ENCODE measurements at places on chromosomes 7 and 10.
A peak's percentile ranks its signal among the peaks of the same experiment; 100 is the strongest.

DNA sequence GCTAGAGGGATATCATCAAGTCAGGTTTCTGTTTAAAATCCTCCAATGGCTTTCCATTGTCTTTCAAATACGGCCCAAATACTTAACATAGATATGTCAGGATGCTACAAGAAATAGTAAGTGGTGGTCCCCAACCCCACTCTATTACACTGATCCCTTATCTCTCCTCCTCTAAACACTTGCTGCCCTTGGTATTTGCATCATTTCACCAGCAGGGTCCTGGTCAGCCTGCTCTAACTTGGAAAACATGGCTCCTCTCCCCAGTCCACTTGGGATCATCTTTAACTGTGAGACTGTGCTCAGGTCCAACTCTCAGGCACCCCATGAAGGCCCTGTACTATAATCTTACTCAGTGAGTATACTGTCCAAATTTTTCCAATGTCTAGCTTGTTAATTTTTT lies 53.8 kb upstream of the GSAP start:
- no peak for DNase-seq

- no peak for DNase-seq
These were observed 26.7 kb downstream of the MKLN1 start for GRCh38 chr7:131354390-131354789.

DNA sequence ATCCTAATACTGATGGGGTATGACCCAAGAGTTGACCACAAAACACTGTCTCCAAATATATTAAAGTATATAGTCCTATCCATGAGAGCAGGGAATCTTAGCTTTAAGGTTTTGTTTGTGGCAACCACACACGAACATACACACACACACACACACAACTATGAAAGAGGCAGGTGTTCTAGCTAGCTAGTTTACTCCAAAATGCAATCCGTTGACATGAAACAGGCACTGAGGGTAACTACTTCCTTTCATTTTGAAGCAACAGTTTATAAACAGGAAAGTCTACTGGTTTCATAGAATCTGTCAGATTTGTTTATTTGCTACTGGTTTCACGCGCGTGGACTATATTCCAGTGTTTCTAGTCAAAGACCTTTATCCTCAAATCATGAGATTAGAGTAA lies 14.8 kb downstream of the HTR5A start:
- no peak for DNase-seq

GRCh38 chr7:109611656-109612055 lies 1042.0 kb downstream of the DNAJB9 start:
- DNase-seq = no peak

DNA sequence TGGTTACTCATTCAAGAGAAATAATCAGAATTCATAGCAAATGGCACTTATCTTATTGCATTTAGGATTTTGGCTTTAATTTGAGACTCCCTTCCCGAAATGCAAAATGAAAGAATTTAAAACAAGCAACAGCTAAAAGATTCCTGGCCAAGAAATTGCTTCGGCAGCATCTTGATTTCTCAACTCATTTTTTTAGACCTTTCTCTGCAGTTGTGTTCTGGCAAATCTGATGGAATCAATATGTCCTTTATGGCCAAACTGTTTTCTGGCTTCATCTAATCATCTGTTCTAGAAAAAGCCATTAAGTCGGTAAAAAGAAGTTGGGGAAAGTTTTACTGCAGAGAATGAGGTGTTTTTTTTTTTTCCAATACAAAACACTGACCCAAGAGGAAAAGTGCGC lies 172.1 kb downstream of the SLC16A9 start:
- DNase-seq = no peak

DNA sequence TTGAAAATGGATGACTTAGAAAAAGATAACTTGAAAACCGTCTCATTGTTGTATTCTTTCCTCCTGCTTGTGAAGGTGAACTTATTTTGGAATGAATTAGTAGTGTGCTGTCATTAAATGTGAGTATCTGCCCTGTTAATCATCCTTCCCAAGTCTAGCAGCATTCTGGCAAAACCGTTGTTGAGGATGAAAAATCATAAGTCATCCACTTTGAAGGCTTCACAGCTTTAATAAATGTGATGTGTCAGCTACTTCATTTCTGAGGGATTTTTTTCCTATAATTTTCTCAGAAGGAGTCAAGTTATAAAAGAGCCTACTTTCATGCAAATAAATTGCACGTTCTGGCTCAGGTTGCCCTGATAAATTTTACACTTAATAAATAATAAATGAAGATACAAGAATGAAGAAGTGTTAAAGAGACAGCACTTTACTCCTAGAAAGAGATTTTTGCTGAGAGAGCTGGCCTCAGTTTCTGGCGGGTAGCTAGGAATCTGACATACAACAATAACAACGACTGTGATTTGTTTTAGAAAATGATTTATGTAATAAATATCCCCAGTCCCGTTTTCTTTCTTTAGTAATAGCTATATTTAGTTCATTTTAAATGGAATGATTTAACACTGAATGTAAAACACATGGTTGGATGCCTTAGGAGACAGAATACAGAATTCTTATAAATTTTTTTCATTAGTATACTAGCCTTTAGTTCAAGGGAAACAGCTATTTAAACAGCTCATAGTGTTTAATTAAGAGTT lies 516.5 kb upstream of the KLF6 start:
- no peak for DNase-seq

- DNase-seq = no peak
These were observed 367.5 kb downstream of the CCSER2 start for GRCh38 chr10:84695902-84696301.

DNA sequence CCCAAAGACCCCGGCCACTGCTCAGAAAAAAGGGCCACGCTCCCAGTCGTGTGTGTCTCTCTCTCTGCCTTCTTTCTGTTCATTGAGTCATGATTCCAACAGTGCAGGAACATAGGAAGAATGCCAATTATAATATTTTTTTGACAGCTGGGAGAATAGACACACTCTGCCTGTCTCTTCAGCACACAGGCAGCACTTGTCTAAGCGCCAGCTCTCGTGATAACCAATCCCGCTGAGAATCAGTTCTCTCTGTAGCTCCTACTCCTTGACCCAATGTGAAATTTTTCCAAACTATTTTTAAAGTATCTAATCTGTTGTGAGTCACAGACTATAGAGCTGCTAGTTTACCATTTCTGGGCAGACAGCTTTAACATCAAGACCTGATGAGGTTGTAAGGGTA lies 145.7 kb upstream of the RHEB start:
- DNase-seq = peak; percentile 76

DNA sequence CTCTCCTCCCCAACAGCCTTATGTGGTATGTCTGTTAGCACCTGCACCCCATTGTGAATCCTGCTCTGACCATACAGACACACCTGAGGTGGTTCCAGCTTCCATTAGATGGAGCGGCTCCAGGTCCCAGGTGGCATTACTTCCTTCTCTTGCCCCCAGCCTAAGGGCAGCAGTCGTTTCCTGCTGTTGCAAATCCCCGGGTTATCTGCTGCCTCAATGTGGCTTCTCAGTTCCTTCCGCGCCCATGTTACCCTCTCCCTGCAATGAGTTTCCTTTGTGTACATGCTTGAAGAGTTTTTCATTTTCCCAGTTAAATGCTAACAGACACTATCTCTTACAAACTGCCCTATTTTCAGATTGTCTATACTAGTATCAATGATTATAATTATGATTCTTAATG lies 62.8 kb upstream of the PRKCQ start:
- DNase-seq = no peak
